ENCODE measurements at places on chromosomes 13 and 19.

DNA sequence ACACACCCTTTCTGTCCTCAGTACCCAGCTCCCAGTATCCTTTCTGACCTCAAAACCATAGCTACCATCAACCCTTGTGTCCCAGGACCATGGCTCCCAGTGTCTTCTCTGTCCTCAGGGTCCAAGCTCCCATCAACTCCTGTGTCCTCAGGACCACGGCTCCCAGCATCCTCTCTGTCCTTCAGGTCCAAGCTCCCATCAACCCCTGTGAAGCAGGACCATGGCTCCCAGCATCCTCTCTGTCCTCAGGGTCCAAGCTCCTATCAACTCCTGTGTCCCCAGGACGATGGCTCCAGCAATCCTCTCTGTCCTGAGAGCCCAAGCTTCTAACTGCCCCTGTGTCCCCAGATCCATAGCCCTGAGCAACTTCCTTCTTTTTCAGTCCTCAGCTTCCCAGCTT is 1.7 kb upstream of the CADM4 start:
- DNase-seq: no peak

- DNase-seq: no peak
These were observed 25.4 kb downstream of the TUBA3C start for GRCh38 chr13:19156013-19156825.

DNA sequence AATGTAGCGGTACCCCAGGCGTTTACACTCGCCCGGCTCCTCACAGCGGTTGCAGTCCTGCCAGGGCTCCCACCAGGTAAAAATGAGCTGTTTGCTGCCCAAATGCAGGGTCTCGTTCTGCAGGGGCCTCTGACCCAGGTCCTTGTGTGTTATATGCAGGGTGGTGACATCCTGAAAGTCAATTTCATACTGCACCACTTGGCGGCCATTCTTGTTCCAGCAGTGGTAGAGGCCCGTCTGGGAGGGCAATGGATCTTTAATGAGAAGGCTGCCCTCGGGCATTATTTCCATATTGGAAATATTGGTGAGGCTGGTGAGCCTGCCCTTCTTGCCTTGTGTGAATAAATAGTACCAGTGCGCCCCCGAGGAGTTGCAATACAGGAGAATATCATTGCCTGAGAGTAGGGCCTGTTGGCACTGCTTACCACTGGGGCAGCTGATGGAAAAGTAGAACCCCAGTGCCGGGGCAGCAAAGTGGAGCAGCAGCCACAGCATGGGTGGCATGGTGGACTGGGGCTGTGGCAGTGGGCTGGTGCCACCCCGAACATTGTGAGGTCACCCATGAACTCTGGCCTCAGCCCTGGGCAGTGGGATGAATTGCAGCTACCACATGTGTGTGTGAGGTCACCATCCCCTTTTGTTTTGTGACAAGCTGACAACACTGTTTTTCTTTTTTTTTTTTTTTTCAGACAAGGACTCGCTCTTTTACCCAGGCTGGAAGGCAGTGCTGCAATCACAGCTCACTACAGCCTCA is at the start of gene FAM187B:
TSS of gene FAM187B (minus strand) at position 563 of the 754 bp plus-strand sequence. CDS start at position 504, 59 bp downstream.
- no peak for DNase-seq

DNA sequence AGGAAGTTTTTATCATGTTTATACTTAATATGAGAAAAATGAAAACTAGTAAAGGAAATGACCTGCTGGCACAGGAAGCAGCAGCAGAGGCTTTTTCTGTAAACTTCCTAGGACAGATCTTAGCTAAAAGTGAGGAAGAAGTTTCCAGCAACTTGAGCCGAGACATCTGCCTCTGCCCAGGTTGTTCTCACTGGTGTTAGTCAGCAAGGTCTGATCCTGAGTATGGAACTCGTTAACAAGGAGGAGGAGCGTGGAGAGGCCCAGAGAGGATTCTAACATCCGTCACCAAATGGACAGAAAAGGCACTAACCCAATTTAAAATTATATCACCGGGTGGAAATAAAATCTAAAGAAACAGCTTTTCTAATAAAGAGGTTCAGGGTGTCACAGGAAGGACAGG is 43.6 kb downstream of the PHF11 start:
- DNase-seq: peak; percentile 20

DNA sequence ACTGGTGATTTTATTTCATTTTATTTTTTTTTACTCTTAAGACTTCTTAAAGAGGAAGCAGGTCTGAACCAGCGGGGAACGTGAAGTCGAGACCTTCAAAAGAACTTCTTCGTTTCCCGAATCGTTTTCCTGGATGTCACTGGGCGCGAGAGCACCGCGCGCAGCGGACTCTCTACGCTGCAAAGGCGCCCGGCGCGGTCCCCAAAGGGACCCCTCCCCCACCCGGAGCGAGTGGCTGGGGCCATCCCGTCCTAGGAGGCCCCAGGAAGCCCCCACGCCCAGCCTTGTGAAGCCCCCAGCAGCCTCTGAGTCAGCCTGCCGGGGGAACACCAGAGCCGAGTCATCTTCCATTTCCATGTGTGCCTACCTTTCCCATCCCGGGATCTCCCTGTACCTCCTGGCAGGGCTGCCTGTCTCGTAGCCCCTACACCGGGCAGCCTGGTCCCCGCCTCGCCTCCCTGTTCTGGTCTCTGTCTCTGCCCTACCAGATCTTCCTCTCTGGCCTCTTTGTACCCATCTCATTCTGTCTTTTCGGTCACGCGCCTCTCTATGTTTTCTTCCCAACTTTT is 608 bp downstream of the CD70 start:
- DNase-seq: no peak

DNA sequence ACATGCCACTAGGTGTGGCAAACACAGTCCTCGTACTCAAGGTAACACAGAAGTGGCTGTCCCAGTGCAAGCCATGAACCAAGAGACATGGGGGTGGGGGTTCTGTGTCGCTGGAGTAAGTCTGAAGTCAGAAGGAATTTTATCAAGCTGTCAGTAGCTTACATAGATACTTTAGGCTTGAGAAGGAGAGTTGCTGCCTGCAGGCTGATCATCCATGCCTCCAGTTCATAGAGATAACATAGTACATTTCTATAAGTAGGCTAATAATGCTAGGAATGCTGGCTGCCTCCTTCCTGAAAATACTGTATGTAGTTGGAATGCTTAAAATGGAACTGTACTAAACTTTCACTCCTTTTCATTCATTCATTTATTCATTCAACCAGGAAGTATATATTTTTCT is 70.1 kb downstream of the CAB39L start:
- peak; percentile 42 for DNase-seq

GRCh38 chr13:109840201-109840892 is 54.0 kb upstream of the IRS2 start:
- DNase-seq: peak; percentile 56

DNA sequence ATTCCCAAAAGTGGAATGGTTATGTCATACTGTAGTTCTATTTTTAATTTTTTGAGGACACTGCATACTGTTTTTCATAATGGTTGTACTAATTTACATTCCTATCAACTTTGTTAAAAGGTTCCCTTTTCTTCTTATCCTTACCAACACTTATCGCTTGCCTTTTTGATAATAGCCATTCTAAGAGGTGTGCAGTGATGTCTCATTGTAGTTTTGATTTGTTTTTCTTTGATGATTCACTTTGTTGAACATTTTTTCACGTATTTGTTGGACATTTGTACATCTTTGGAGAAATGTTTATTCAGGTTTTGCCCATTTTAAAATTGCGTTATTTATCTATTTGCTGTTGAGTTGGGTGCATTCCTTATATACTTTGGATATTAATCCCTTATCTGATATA is 188.8 kb upstream of the SPRY2 start:
- no peak for DNase-seq

DNA sequence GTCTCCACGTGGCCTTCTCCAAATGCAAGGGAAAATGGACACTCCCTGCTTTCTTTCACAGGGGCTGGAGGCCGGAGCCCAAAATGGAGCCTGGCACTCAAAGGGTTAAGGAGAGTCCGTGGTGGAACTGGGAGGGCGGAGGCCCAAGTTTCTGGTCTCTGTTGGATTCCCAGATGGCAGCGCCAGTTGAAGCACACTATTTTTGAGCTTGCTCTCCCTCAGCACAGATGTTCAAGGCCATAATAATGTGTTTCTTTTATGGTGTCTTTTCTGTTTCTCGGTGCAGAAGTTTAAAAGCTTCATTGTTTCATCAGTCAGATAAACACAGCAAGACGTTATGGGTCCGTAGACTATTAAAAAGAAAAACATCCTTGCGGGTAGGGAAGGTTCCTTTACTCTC is 67.6 kb downstream of the TNFRSF19 start:
- DNase-seq: no peak

DNA sequence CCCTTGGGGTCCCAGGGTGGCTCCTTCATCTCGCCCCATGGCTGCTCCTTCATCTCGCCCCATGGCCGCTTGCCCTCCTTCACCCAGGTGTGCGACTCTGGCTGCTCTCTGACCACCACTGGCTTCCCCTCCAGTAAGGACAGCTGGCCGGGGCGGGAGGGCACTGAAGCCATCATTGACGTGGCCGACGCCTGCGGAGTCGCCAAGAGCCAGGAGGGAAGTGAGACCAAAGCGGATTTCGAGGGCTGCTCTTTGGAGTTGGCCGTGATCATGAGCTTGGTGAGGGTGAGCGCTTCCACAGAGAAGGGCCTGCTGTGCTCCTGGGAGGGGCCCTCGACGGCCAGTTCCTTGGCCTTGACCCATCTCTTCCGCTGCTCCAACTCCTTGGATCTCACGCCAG is 4.0 kb upstream of the COX6B2 start:
- no peak for DNase-seq

DNA sequence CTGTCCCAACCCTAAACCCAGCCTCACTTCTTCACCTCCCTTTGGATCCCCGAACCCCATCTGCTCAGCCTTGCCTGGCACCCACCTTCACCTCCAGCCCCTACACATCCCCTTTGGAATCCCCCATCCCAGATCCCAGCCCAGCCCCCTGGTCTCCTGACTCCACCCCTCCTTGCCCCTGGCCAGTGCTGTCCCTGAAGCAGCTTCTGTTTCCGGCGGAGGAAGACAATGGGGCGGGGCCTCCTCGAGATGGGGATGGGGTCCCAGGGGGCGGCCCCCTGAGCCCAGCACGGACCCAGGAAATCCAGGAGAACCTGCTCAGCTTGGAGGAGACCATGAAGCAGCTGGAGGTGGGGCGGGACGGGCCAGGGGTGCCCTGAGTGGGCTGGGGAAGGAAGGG is 22.0 kb downstream of the ERFL start:
- DNase-seq: no peak

GRCh38 chr13:66265371-66265770 is 964.8 kb downstream of the PCDH9 start:
- peak; percentile 10 for DNase-seq

GRCh38 chr13:29887030-29887557 is 36.7 kb upstream of the UBL3 start:
- peak; percentile 19 for DNase-seq

DNA sequence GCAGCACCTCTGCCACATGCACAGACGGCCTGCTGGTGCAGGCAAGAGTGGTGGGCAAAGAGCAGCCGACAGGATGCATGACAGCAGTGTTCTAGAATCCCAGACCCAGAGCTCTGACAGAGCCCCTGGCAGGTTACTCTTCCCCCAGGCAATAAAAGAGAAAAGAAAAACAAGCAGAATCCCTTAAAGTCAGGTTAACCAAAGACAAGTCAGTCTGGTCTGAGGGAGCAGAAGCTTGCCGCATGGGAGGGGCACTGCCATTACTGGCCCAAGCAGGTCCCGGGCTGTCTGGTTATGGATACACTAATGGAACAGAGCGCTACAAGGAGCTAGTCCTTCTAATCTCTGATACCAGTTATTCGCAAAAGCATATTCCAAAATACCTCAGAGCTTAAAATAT is 36.1 kb upstream of the DOCK9 start:
- DNase-seq: no peak

DNA sequence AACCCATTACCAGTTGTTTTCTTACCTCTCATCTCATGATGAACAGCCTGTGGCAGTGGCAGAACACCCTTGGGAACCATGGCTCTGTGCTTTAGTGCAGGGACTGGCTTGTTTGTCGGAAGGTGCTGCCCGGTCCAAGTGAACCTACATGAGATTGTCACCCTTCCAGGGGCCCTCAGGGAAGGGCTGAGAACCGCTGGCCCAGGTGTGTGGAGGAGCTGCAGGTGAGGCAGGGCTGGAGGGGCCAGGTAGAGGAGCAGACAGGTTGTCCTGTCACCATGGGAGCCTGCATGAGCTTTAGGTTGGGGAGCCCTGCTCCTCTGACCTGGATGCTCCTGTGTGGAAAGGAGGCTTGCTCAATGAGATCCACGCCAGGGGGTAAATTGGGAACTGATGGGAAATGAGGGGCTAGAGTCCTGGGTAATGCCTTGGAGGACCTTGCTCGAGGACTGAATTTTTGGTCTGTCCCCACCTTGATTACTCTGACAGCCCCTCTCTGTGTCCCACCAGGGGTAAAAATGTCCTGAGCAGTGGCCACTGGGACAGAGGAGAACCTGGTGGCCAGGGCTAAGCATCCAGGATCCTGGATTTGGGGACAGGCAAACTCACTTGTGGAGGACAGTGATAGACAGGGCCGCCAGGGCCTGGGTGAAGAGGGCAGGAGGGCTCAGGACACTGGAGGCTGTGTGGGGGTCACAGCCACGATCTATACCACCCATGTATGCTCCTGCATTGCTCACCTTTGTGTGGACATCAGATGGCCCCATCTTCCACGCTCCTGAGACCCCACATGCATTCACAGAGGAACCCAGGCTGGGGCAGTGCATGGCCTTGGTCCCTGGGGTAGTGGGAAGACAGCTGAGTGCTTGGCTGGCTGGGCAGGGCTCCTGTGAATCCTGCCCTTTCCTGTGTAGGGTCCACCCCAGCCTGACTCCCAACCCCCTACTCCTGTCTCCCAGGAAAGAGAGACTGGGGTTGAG is 24.1 kb upstream of the CEACAM1 start:
- no peak for DNase-seq

DNA sequence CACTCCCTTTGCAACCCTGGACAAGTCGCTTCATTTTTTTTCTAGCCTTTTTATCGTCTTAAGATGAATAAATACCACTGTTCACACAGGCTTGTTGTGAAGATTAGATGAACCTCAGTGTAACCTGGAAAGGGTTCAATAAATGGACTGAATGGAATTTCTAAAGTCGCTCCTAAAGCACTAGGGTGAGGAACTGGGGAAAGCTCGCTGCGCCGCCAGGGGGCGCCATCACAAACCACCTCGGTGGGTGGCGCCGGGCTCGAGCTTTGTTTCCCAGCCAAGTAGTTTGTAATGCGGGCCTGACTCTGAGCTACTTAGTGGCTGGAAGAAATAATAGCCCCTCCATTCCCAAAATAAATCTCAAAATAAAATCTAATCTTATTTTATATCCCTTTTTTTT is 2.2 kb upstream of the CEACAM6 start:
- no peak for DNase-seq
